ENCODE measurements at places on chromosomes 16 and 17.

DNA sequence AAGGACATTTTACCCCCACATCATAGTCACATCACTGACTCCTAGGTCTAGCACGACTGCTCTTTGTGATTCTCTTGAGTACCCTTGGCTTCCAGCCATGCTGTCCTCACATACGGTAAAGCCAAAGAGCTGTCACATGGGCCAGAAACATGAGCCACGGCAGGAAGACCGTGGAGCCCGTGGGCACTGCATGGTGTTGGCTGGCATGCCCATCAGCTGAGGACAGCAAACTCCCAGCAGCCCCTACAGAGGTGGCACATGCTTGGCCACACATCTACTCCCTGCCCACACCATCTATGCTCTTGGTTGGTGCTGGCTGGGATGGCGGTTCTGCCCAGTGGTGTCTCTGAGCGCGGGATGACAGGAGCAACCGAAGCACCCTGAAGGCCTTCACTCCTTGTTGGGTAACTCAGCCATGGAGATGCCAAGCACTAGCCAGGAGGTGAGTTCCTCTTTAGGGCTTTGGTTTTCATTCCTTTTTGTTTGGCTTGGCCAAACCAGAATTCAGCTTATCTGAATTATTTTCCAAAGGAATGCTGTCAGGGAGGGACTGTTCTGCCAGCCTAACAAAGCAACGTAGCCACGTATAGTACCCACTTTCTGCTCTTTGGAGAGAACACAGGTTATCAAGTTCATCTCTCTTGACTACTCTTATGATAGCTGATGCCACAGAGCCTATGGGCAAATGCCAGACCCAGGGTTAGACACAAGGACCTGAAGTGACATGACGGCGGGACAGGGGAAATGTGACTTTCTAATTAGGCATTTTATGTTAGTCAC, 10.0 kb downstream of the TNFAIP1 start:
- no peak for DNase-seq

- DNase-seq, result no peak
Observed at GRCh38 chr17:19315104-19315503, 47.4 kb downstream of the B9D1 start.

GRCh38 chr17:40311575-40311974, 2.6 kb downstream of the RARA start:
- DNase-seq, result no peak

- DNase-seq, result no peak
Observed at GRCh38 chr17:41917192-41917591, 1.6 kb downstream of the ACLY start.

DNA sequence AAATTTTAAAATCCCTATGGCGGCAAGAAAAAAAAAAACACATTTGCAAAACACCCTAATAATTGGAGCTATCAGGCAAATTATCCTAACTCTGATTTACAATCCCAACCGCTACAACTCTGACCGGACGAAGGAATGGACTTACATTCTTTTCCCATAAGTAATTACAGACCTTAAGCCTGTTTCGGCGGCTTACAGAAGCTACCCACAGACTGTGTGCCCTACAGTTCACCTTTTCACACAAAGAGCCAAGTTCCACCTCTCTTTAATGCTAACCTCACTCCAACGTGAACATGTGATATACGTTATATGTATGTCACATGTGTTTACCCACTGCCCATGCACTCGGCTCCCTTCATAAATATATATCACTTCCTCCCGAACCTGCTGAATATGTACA, 8.7 kb upstream of the MEAK7 start:
- no peak for DNase-seq

- no peak for DNase-seq
Observed at GRCh38 chr17:45248132-45248957, 13.5 kb downstream of the SPATA32 start.
